ENCODE measurements at places on chromosomes 11 and 22.

GRCh38 chr11:134792044-134792443 is 380.0 kb upstream of the B3GAT1 start:
- no peak for DNase-seq

GRCh38 chr22:45942787-45943493 is 34.0 kb downstream of the WNT7B start:
- DNase-seq, result no peak

DNA sequence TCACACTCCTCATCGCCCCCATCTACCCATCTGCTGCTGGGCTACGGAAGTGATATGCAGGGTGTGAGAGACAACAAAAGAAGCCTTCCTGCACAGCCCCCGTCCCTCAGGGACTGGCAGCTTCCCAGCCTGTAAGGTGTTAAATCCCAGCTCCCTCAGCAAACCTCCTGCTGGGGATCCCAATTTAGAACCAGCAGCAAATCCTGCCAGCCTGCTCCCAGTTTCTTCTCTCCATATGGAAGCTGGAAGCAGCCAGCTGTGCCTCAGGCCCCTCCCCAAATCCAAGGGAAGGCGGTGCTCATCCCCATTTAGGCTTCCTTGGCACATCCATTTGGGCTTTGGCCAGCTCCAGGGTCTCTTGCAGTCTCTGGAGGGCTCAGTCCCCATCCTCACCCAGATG is 47.5 kb downstream of the PAMR1 start:
- no peak for DNase-seq

- DNase-seq, result no peak
Observed at GRCh38 chr22:42714768-42715390, 5.8 kb downstream of the A4GALT start.
